Esophagus muscularis mucosa (tissue), 4 donors: ENCODE measurements at places on chromosomes 3 and 15. TPM values are rescaled to one million over a fixed set of nuclear protein-coding genes. Genes with fewer than 3 reads are reported as not detected.

- no peaks in the 10 kb centered on the region for H3K36me3 ChIP-seq
- no peaks in the 10 kb centered on the region for H3K4me1 ChIP-seq
- no peak overlapping the region for H3K4me3 ChIP-seq
- no peaks in the 10 kb centered on the region for H3K27me3 ChIP-seq
- no peak for DNase-seq
These were observed 823.9 kb upstream of the CFAP20DC start for GRCh38 chr3:59873576-59874230.

DNA sequence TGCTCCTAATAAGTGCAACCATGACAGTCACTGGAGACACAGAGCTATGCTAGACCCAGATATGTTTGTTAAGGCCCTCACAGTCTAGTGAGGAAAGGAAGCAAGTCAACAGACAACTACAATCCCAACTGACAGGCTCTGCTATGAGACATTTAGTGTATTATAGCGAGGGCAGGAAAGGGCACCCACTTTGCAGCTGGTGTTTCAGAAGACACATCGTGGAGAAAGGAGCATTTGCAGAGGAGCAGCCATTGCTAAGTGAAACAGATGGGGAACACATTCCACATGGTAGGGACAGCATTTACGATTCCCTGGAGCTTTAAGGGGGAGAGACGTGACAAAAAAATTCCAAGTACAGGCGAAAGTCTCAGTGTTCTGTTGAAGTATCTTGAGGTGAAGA lies 685.6 kb downstream of the AGBL1 start:
- no peak overlapping the region for H3K4me3 ChIP-seq
- peaks cover 1% of the 10 kb centered on the region for H3K4me1 ChIP-seq
- DNase-seq, result no peak
- H3K36me3 ChIP-seq, result no peaks in the 10 kb centered on the region

DNA sequence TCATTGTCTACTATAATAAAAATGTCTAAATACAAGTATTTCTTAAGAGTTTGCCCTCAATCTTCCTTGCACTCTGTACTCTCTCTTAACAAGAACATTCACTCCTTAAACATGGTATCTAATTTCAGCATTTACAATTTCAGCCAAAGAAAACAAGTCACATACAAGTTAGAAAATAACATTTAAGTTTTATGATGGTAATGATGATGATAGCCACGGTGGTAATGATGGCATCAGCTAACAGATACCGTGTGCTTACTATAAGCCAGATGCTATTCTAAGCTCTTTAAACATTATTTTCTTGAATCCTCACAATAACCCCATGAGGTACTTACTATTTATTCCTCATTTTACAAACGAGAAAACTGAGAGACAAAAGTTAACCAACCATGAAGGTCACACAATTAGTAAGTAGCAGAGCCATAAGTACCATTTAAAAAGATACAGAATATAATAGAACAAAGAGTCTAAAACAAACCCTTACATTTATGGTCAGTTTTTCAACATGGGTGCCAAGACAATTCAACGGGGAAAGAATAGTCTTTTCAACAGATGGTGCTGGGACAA lies 7.4 kb downstream of the SPICE1 start:
- DNase-seq, result no peak
- H3K27me3 ChIP-seq, result no peaks in the 10 kb centered on the region
- H3K27ac ChIP-seq, result no peak overlapping the region
- no peak overlapping the region for H3K4me3 ChIP-seq

- peaks cover 19% of the 10 kb centered on the region for H3K27me3 ChIP-seq
- DNase-seq, result no peak
- no peak overlapping the region for H3K27ac ChIP-seq
- H3K4me1 ChIP-seq, result no peaks in the 10 kb centered on the region
- no peak overlapping the region for H3K4me3 ChIP-seq
- no peaks in the 10 kb centered on the region for H3K36me3 ChIP-seq
These were observed 228.0 kb downstream of the UACA start for GRCh38 chr15:70535071-70535954.

DNA sequence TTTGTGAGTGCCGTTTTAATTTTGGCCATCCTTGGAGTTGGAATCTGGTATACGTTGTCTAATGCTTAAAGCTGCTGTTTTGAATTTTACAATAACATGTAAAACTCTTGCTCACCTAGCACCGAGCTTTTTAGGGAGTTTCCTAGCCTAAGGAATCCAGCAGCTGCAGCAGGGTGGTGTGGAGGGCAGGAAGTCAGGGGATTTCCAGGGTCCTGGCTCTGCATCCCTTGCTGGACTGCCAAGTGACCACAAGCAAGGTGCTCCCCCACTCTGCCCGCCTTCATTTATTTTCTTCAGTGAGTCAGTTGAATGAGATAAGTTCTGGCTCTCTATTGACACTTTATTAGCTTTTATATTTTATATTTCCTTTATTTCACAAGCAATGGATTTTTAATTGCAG lies 113.7 kb downstream of the ATG7 start:
- no peaks in the 10 kb centered on the region for H3K27me3 ChIP-seq
- peaks cover 21% of the 10 kb centered on the region for H3K4me1 ChIP-seq
- no peak for DNase-seq
- H3K4me3 ChIP-seq, result no peak overlapping the region
- no peaks in the 10 kb centered on the region for H3K36me3 ChIP-seq
- no peak overlapping the region for H3K27ac ChIP-seq

DNA sequence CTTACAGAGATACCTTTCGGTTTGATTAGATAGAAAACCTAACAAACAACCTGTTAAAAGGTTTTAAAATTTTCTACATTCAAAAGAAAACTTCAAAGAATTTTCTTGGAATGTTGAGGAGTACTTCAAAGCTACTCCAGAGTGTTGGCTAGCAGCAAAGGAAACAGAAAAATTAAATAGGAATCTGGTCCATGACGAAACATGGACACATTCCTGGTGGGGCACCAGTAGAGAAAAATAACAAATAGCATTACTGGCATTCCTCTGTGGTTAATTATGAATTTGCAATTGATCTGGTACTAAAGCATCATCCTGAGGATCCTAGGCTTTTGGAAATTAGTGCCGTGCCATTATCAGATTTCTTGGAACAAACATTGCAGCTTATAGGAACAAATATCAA lies 59.5 kb upstream of the DPPA4 start:
- H3K27me3 ChIP-seq, result no peaks in the 10 kb centered on the region
- no peak overlapping the region for H3K4me3 ChIP-seq
- H3K36me3 ChIP-seq, result no peaks in the 10 kb centered on the region
- DNase-seq, result no peak
- no peak overlapping the region for H3K27ac ChIP-seq

DNA sequence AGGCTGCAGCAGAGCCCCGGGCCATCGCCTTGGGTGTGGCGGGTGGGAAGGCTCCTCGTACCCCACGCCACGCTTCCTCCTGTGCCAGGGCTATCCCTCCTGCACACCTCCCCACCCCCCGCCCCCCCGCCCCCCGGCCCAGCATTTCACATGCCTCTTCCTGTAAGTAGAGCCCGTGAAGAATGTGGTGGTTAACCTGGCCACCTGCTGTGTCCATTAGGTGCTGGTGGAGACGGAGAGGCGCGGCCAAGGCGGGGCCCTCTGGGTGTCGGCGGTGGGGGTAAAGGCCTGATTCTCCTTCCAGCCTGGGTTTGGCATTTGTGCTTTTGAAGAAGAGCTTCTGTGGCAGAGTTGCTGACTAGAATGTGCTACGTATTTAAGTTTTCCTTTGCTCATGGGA lies 127.8 kb downstream of the CHDH start:
- no peaks in the 10 kb centered on the region for H3K27me3 ChIP-seq
- H3K4me3 ChIP-seq, result no peak overlapping the region
- no peaks in the 10 kb centered on the region for H3K4me1 ChIP-seq
- no peak for DNase-seq

DNA sequence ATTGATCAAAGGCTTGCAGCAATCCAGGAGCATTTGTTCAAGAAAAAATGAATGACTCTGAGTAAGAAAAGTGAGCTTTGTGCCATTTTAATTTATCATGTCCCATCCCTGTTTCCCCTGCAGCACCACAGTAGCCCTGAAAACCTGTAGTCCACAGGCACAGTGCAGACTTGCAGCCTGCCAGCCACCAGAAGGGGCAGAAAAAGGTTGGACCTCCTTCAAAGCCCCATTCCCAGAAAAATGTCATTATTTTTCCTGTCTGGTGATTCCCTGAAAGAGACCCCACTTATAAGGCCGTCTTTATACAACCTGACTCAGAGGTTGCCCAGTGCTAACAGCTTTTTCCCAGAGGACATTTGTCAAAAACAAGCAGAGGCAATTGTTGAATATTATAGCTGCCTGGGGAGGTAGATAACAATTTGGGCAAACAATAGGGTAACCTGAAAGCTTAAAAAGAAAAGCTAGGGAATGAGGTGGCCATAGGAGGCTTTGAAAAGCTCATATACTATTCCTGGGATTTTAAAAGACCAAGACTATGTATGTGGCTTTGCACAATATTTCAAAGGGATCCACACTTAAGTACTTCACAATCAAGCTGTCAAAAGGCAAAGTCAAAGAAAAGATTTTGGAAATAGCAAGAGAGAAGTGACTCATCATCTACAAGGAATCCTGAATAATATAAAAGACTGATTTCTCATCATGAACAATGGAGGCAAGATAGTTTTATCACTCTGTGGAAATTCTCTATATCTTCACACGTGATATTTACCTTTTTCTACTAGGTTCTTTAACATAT lies 136.8 kb upstream of the PLXNA1 start:
- H3K27me3 ChIP-seq, result no peaks in the 10 kb centered on the region
- peaks cover 15% of the 10 kb centered on the region for H3K4me1 ChIP-seq
- H3K4me3 ChIP-seq, result no peak overlapping the region
- no peaks in the 10 kb centered on the region for H3K36me3 ChIP-seq

DNA sequence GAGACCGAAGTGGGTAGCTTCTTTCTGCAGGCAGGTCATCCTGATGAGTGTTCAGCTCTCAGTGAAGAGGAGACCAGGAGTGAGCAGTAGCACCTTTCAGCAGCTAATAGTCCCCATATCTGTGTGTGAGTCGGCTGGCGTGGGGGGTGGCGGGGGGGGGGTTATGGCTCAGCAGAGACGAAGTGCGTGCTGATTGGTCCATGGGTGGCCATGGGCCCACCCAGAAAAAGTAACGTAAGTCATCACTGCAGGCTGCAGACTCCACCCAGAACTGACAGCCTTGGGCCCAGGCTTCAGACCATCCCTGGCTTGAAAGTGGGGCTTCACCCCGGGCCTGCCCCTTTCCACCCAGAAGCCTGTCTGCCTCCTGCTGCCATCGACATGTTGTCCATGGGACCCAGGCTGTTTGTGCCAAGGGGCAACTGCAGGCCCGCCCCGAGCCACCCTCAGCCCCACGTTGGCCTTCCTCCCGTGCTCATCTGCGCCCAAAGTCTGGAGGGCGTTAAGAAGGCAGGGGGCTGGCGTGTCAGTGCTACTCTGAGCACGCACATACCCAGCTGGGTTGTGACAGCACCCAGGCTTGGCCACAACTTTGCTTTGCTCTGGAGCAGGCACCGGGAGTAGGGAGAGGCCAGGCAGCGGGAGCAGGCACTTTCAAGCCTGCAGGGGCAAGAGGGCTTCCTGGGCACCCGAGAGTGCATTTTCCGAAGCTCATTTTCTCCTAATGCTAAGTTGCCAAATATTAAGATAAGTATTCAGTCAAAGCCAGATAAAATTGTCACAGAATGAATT lies 511.7 kb upstream of the CDIN1 start:
- no peaks in the 10 kb centered on the region for H3K36me3 ChIP-seq
- no peak for DNase-seq
- H3K4me1 ChIP-seq, result no peaks in the 10 kb centered on the region
- no peak overlapping the region for H3K4me3 ChIP-seq

The SETD2 gene
- 66.4 TPM for total RNA-seq

The UPK1B gene
- not detected for total RNA-seq

The SNX22 gene
- total RNA-seq, result 0.19 TPM
